ENCODE measurements at places on chromosomes 2 and 18.
A peak's percentile ranks its signal among the peaks of the same experiment; 100 is the strongest.

DNA sequence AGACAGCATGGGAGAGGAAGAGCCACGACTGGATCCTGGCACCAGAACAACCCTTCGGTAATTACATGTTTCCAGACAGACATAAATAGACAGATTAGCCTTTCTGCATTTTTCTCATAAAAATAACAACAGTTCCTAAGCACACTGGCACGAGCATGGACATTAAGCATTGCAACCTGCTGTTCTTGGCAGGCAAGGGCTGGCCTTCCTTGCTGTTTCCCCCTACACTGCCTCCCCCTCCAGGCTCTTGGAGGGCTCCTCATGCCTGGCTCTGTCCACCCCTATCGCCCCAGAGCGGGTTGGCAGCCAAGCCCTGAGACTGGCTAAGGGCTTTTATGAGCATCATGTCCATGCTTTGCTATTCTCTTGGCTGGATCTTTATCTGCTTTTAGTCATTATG lies 89.6 kb downstream of the TTC32 start:
- DNase-seq: no peak

DNA sequence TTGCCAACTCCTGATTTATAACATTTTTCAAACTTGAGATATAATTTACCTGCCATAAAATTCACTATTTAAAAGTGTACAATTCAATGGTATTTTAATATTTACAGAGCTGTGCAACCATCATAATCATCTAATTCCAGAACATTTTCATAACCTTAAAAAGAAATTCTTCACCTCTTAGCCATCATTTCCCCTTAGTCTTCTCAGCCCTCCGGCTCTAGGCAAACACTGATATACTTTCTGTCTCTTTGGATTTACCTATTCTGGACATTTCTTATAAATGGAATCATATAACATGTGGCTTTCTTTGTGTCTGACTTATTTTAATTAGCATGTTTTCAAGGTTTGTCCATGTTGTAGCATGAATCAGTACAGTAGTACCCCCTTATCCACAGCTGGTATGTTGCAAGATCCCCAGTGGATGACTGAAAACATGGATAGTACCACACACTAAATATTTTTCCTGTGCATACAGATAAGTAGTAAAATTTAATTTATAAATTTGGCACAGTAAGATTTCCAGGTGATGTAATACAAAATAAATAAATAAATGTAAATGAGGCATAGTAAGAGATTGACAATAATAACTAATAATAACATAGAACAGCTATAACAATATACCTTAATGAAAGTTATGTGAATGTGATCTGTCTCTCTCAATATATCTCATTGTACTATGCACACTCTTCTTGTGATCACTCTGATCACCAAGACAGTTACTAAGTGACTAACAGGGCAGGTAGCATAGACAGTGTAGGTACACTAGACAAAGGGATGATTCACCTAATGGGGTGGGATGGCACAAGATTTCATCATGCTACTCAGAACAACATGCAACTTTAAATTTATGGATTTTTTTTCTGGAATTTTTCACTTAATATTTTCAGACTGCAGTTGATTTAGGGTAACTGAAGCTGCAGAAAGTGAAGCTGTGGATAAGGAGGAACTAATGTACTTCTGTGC lies 73.1 kb downstream of the RAB3GAP1 start:
- DNase-seq: no peak

DNA sequence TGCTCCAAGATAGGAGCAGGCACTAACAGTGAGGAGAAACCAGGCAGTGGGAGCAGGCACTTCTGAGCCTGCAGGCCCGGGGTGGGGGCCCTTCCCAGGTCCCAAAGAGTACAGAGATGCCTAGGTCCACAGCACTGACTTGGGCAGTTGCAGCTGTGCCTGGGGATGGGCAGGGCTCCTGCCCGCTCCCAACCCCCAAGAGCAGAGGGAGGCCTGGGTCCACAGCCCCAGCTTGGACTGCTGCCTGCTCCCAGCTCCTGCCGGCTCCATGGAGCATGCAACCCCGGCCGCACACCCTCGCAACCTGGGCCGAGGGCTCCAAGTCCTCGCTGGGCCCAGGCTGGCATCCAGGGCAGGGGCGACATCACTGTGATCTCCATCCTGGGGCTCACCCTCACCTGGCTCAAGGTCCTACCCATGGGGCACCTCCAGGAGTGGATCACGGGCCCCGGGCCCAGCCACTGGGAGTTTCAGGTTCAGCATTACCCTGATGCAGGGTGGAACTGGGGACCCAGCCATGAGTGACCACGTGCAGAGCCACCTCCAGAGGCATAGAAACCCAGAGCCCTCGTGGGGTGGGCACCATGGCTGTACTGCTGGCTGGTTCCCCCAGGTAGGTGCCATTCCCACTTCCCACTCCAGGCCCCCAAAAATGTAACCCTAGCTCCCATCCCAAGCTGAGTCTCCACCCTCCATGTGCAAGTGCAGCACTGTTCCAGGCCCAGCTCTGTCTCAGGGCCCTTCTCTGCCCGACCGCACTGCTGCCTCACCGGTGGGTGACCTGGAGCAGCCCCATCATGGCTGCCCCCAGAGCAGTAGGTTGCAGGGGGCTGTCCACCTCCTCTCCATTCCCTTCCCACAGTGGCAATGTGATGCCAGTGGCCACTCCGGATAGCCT lies 325.6 kb downstream of the NR4A2 start:
- no peak for DNase-seq

GRCh38 chr2:40451918-40452605 lies at the start of gene SLC8A1:
Gene SLC8A1 (minus strand): TSS chr2:40452090.
- DNase-seq: peak; percentile 67

DNA sequence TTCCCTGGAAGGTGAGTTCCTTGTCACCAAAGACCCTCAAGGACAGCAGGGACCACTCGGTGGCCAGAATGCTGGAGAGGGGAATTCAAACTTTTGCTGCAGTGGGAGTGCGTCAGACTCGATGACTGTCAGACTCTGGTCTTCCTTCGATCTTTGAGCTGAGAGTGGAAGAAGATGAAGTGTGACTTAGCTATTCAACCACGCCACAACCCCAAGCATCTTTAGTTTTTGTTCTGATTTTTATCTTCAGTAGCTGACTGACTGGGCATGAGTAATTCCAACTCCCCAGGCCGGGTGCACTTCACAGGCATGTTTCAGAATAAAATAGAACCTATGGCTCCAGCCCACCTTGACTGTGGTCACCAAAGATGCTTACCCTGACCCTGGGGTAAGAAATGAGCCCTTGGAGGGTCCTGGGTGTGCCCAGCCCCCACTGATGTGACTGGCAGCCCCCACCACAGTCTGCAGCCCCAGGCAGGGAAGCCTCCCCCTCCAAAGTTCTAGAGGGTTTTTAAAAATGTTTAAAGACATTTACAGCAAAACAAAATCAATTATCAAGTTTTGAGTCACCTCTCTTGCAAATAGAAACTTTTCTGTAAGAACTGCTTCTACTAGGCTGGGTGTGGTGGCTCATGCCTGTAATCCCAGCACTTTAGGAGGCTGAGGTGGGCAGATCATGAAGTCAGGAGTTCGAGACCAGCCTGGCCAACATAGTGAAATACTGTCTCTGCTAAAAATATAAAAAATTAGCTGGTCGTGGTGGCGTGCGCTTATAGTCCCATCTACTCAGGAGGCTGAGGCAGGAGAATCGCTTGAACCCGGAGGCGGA lies 24.9 kb upstream of the YWHAQ start:
- no peak for DNase-seq

- DNase-seq: no peak
These were observed 53.9 kb upstream of the GLI2 start for GRCh38 chr2:120681696-120682288.

DNA sequence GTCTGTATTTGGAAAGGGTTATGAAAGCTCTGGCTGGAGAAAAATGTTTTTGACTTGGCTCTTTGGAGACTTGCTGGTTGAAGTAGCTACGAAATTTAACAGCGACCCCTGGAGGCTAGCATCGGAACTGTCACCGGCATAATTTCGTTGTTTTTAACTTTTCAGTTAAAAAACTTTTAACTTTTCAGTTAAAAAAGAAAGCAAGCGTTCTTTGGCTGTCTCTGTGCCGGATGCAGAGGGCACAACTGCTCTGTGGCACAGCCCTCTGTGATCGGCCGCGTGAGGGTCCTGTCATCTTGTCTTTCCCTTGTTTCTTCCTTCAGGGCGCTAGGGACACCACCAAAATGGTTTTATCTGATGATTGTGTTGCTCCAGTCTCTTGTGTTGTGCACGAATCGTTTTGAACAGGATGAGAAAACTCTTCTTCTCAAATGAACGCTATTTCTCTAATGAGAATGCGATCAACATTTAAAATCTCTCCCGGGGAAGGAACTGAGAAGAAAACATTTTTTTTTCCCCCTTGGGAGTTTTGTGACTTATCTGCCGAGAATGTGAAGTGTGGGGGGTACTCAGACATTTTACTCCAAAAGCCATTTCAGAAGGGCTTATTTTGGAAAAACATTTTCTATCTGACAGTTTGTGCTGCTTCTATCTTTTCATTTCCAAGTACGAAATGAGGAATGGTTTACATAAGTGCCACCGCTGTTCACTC lies 57.1 kb downstream of the ADCYAP1 start:
- peak; percentile 75 for DNase-seq

GRCh38 chr18:77084688-77085035 lies 47.9 kb downstream of the MBP start:
- DNase-seq: no peak

DNA sequence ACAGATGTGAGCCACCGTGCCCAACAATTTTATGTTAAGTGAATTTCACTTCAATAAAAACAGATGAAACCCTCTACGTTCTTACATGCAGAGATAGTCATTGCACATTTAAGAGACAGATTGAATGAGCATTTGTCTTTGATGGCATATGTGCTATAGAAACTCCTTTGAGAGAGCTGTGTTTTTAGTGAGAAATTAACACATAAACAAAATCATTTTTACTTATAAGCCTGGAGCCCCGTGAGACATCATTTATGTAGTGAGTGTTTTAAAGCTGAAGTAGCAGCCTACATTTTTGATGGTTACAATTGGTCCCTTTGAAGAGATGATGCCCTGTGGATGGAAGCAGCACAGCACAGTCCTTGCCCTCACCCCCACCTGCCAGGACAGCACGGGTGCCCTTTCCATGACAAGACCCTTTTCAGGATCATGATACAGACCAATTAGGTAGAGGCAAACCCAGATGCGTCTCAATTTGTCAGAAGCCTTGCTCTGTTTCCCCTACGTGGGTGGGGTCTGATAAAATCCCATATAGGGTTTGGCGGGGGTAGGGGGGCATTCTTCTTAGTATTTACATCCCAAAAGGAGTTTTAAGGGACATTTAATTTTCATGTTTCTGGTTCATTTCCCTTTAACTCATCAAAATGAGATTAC lies 237.1 kb downstream of the BCL2 start:
- DNase-seq: no peak

DNA sequence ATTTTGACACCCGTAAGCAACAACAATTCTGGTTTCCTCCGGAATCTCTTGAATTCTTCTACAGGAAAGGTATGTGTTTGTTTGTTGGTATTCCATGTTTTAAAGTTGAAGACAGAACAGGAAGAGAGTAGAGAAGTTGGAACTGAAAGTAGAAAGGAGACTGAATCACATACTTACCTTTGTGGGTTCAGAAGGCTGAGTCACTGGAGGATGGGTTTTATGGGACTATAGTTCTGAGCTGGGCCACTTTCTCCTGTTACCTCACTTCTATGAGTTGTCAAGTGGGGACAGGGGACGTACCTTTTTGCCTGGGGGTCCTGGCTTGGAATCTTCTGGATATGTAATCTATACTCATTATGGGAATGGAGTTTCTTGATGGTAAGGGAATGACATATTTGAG lies 40.9 kb downstream of the KDM3A start:
- DNase-seq: no peak
